ENCODE measurements at places on chromosomes 2 and 18. TPM values are rescaled to one million over a fixed set of nuclear protein-coding genes. Genes with fewer than 3 reads are reported as not detected.
A peak's percentile ranks its signal among the peaks of the same experiment; 100 is the strongest.

Gene LONRF2
- 3.6 TPM for total RNA-seq

Gene NCKAP1
- total RNA-seq = 174 TPM

Gene ANKRD30BL
- total RNA-seq = 0.36 TPM

Gene TFCP2L1
- 15.7 TPM for total RNA-seq

DNA sequence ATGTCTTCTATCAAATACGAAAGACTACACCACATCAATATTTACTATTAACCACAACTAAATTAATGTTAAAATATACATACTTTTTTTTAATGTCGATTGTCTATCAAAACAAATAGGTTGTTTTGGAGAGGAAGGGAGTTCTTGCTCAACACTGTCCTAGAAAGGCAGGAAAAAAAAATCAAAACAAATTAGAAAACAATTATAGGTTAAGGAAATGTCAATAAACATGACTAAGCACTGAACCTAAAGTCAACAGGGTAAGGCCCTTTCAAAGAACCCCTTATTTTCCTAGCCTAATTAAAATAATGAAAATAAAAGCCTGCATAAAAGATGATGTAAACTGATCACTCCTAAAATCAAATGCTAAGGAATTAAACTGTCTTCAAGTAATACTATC lies 2.8 kb downstream of the CEP76 start:
- DNase-seq = no peak

DNA sequence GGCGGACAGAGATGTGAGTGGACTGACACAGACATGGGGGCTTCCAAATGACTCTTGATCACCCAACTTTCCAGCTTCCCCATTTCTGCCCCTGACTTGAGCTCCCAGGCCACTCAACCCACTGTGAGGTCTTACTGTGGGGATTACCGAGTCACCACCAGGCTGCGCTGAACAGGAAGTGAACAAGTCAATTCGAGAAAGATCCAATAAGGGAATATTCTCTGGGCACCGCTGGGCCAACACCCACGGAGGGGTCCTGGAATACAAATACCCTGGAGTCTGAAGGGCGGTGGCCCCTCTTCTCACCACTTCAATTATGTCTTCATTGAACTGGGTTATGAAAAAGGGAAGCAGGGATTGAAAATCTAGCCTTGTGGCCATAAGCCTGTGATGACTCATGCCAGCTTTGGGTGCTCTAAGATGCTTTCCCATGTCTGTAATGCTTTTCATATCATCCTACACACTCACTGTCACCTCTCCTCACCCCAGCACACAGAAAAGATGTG lies 37.7 kb downstream of the BCL11A start:
- DNase-seq = no peak

- no peak for DNase-seq
These were observed 1.1 kb upstream of the DGKD start for GRCh38 chr2:233353101-233353768.

DNA sequence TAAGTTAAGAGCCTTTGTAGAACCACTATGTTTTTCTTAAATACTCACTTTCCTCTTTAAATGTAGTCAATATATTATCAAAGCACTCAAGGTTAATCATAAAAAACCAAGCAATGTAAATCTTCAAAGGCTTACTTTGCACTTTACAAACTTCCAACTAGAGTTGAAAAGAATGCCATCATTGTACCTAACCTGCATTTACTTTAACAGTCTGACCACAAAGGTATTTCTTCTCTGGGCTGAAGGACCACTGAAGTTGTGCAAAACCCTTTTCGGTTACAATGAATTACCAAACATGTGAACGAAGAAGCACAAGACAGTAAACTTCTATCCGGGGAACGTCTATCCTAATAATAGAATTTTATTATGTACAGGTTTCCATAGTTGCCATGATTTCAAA lies 3.0 kb downstream of the HNRNPLL start:
- DNase-seq = no peak

DNA sequence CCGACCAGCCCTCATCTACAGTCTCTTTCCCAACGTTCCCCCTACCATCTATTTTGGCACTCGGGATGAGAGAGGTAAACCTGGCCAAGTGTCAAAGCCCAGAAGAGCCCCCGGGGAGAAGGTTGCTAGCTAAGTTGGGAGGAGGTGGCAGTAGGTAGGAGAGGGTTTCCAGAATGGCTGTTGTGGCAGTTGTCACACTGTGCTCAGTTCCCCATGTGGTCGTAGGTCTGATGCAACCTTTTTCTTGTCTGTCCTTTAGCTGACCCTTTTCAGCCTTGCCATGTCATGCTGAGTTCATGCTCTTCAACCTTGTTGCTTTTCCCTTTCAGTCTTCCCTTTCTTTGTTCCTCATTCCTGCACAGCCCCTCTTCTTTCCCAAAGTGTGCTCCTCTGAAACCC lies 34.5 kb downstream of the TTLL4 start:
- DNase-seq = no peak

DNA sequence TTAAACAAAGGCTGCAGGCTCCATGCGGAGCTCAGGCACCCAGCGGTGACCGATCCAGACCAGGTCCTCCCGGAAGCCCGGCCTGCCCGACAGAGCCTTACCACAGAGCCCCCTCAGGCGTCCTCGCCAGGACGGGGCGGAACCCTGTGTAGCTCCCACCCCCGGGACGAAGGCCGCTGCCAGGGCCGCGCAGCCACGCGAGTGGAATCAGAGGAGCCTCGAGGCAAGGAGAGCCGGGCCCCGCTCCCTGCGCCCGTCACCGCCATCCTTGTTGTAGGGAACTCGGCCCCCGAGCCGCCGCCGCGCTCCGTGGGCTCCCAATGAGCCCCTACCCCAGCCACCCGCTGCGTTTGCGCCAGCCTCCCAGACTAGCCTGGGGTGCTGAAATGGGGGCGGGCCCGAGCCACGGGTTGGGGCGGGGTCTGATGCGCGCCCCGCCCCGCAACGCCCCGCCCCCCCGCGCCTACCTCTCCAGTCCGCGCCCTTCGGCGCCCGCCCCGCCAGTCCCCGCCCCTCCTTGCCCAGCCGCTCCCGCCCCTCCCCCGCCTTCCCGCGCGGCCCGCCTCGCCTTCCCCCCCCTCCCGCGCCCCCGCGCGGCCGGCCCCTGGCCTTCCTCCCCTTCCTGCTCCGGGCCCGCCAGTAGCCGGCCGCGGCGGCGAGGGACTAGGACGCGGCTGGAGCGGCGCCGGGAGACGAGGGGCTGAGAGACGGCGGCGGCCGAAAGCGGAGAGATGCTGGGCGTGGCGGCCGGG lies at the start of gene LIMS1:
Gene LIMS1 (plus strand): TSS at position 639 of the 752 bp plus-strand sequence. CDS start 93 bp downstream, at position 732.
- peak; percentile 92 for DNase-seq

GRCh38 chr2:102117472-102117858 lies 25.1 kb upstream of the IL1R1 start:
- no peak for DNase-seq

Measured in ureter (tissue), 1 donor.